D721Med (cell line): ENCODE measurements at places on chromosomes 4 and X.

GRCh38 chr4:108794136-108794535 lies 31.3 kb upstream of the ETNPPL start:
- no peak for DNase-seq

DNA sequence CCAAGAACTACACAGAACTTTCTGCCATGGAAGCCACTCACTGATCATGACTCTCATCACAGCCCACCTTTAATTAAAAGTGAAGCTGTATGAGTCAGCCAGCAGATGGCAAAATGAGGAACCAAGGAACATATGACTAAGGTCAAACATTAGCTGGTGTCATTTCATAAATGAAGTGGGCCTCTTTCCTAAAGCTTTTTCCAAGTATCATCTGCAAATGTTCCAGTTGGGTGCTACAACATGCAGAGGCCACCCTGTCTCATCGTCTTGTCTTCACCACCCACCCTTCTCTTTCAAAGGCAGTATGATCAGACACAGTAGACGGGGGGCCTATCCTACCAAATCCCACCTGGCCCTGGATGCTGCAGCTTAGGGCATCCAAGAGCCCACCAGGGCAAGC lies 9.2 kb upstream of the EOLA1 start:
- DNase-seq = no peak

GRCh38 chr4:7160951-7161440 lies 31.3 kb upstream of the SORCS2 start:
- no peak for DNase-seq

- DNase-seq = no peak
These were observed 760 bp downstream of the TRMT2B start for GRCh38 chrX:101051153-101051548.

DNA sequence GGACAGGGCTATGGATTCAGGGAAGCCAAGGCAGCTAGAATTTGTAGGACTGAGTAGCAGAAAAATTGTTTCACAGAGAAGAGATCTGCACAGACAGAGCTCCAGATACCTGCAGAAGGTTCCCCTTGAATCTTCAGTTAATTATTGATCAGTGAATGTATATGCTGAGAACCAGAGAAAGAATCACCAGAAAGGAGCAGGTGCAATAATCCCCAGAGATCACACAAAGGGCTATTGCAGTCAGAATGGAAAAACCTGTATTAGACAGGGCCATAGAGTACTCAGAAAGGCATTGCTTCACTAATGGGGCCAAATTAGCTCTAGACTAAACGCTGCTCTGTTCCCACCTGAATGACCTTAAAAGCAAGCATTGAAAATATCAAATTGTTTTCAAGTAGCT lies 35.5 kb upstream of the SMAD1 start:
- no peak for DNase-seq

DNA sequence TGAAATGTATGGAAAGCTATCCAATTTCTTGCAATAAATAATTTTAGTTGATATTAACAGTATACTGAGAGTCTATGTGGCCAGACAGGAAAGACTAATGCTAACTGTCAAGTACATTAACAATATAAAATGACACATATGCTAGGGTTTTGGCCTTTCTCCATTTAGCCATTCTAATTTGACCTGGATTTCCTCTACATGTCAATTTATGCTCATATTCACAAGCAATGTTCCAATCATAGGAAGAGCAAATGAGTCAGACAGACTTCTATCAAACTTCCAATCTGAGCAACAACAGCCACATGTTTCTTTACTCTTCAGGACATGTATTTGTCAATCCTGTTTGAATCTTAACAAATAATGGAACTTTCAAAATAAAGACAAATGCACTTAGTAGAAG lies 53.6 kb downstream of the CORIN start:
- no peak for DNase-seq

DNA sequence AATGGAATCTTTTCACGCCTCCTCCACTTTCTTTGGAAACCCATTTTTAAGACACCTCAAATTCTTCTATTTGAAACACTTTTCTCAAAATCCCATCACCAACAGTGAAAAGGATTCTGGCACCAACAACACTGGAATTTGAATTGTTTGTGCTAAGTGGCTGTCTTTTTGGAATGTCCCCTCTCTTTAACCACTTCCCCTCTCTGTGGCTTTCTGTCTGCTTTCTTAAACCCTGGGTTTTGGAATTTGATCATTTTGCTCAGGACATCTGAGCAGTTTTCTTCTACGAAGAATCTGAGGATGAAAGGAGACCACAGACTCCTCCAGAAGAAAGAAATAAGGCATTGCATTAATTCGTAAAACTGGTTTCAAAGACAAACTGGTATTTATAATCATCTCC lies 89.0 kb downstream of the MXRA5 start:
- no peak for DNase-seq

DNA sequence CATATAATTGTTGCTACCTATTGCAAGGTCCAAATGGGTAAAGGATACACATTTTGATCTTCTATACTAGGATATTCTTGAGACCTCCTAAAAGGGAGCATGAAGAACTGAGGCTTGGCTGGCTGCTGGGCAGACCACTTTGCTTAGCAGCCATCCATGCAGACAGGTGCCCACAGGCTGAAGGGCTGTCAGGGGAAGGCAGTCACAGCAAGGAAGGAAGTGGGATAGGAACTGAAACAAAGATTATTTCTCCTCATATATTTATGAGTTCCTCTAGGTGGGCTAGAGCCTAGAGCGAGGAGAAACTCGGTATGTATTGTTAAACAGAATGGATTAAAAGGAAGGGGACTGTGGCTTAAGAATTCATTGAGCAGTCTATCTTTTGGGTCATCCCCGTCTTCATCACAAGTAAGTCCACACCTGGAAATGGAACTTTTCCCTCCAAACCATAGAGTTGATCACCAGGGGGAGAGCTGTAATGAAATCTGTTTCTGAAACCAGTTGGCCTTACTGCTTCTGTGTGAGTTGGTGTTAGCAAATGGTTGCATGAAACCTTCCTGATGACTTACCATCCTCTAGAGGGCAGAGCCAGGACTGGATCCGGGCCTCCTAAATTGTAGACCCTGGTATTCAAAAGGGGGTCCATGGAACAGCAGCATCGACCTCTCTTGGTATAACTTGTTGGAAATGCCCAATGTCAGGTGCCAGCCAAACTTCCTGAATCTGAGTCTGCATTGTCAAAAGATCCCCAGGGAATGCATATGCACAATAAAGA lies 42.3 kb downstream of the AFF2 start:
- no peak for DNase-seq

DNA sequence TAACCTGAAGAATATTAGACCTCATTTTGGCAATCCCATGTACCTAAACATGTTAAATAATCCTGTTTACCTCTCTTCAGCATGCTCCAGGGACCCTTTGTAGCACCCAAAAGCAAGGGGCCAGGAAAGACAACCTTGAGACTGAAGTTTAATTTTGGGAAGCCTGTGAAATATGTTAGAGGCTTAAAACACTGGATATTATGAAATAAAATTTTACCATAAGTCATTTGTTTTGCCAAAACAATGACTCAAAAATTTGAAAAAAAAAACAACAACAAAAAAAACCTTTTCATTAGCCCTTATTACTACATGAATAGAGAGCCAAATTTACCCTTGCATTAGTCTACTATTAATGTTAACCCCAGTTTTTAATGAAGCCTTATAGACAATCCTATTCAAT lies 49.7 kb downstream of the HMGB2 start:
- DNase-seq = no peak

GRCh38 chrX:154002215-154002719 lies 17.4 kb downstream of the IRAK1 start:
- DNase-seq = no peak

GRCh38 chrX:136067966-136068365 lies 79.4 kb upstream of the FHL1 start:
- DNase-seq = no peak

DNA sequence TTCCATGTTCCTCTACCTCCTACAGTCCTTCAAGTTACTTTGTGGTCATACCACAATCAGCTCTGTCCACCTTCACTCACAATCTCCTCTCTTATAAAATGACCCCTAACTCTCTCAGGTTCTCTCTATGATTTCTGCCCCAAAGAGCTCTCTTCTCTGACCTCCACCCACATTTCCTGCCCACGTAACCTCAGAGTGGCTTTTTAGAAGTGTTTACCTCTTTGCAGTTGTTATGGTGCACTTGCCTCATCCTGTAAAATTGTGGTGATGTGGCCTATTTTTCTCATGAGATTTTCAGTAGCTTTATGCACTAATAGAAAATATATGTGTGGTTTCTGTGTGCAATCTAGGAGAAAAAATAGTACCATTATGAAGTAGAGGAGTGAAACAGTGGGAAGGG lies 215.8 kb downstream of the PACRGL start:
- no peak for DNase-seq

GRCh38 chr4:37685161-37685822 lies 884 bp downstream of the RELL1 start:
- DNase-seq = no peak

DNA sequence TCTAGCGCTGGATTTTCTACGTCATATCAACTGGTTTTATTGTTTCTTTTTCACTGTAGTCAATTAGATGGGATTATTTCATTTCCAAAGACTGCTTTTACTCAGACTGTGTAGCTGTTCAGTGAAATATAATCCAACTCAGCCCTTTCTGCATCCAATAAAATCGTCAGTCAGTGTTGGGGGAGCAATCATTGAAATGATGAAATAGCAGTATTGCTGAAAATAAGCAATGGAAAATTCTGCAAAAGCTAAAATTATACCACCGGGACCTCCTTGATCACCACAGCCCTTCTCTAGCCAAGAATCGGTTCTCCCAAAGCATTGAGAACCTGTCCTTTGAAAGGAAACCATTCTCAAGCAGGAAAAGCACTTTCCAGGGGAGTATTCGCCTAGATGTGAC lies 243.1 kb upstream of the TENM3 start:
- DNase-seq = no peak

DNA sequence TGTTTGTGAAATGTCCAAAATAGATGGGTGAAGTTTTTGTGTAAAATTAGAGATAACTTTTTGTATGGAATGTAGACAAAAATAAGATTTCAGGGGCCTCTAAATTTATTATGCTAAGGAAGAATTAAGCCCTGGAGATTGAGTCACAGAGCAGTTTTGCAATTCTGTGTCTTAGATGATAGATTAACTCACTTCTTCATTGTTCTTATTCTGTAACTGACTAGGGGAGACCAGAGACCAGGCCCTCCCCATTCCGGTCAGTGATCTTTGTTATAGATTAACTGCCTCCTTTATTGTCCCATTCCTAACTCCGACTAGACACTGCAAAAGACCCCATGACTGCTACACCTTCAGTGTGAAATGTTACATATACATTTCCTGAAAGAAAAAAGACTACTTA lies 238.4 kb upstream of the TAPT1 start:
- DNase-seq = no peak

GRCh38 chr4:108097990-108098553 lies 70.7 kb downstream of the LEF1 start:
- DNase-seq = no peak

DNA sequence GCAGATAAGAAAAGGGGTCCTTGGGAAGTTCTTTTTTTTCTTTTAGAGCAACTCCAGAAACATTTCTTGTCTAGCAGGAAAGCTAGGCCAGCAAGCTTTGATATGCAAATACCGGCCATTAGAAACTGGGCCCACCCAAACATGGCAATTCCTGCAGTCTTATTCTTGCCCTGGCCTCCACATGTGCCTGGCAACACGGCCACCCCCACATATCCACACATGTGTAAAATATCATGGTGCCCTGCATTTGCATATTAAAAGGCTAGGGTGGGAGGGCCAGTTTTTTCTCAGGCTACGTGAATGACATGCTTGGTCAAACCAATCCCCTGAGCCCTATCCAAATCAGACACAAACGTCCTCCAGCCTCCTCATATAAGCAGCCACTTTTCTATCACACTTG lies 171.7 kb upstream of the ZCCHC13 start:
- no peak for DNase-seq

GRCh38 chr4:154928640-154929257 lies 147.7 kb downstream of the RBM46 start:
- no peak for DNase-seq

GRCh38 chr4:159395693-159396092 lies 292.8 kb downstream of the RAPGEF2 start:
- DNase-seq = no peak

DNA sequence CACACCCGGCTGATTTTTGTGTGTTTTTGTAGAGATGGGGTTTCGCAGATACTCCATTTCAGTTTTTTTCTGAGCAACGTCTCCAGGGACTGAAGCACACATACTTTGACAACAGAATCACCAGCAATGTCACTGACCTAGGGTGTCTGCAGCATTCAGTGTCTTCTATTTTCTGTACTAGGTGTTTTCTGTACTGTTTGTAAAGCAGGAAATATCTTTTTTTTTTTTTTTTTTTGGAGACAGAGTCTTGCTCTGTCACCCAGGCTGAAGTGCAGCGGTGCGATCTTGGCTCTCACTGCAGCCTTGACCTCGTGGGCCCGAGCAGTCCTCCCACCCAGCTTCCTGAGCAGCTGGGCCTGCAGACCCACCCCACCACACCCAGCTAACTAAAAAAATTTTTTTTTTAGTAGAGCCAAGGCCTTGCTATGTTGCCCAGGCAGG lies 8.9 kb downstream of the ADD1 start:
- DNase-seq = no peak

DNA sequence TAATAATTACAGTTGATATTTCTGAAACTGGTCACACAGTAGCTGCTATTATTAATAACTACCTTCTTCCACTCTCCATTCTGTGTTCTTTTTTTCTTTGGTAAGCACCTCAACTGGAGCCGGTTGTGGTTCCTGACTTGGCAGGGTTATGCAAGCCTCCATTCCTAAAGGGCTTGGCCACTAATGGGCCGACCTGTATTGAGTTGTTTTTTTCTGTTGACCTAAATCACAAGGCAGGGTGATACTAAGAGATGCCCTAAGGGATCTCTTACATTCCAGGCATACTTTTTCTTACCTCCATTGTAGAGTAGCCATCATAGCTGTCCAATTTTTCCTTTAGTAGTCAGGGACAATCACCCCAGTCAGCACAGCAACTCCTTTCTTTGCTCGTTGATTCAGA lies 1295.8 kb upstream of the ADGRL3 start:
- no peak for DNase-seq
